ENCODE measurements at places on chromosomes 13 and 19.

DNA sequence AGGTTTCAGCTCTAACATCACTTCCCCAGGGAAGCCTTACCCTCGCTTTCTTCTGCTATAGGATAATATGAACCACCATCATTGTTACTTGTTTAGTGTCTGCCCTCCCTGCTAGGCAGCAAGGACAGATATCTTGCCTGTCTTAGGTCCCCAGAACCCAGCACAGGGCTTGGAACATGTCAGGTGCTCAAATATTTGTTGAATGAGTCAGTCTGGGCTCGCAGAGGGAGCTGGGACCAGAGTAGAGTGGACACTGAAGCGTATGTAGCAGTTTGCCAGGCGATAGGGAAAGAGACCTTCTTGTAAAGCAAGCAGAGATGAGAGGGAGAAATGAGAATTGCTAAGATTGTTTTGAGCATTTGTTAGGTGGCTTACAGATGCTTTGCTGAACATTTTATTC is 11.7 kb downstream of the BCKDHA start:
- DNase-seq, result no peak

GRCh38 chr19:49560358-49560900 is 19.9 kb downstream of the NOSIP start:
- no peak for DNase-seq

- DNase-seq, result no peak
These were observed 34.0 kb upstream of the SPACA7 start for GRCh38 chr13:112341976-112342735.

DNA sequence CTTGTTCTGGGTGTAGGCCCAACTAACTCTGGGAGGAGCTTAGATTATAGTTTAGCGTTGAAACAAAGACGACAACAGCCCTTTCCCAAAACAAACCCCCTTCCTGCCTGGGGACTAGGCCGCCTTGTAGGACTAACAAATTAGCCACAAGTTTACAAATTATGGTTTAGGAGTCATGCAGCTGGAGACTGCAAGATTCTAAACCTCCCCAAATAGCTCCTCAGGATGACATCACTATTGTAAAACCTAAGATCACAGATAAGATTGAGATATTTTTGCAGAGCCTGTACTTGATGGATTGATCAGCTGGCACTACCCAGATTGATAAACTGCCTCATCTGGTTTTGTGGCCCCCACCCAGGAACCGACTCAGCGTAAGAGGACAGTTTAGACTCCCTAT is 2.3 kb upstream of the SLC25A15 start:
- DNase-seq, result no peak

DNA sequence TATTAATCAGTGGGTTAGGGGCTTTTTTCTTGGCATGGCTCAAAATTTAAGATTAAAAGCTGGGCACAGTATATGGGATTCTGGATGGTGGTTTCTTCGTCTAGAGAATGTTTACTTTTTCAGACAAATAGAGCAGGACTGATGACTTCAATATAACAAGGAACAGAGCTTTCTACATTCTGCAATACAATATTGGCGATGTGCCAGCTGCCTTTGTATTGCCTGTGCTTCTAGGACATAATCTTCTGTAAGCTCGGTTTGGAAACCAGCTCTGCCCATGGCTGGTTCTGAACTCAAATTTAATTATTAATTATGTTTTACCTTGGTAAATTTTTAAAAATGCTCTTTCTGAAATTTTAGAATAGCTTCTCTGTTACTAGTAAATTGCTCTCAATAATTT is 139.1 kb upstream of the TRPC4 start:
- DNase-seq, result no peak

- DNase-seq, result no peak
These were observed 29.7 kb upstream of the KL start for GRCh38 chr13:32986552-32986951.

DNA sequence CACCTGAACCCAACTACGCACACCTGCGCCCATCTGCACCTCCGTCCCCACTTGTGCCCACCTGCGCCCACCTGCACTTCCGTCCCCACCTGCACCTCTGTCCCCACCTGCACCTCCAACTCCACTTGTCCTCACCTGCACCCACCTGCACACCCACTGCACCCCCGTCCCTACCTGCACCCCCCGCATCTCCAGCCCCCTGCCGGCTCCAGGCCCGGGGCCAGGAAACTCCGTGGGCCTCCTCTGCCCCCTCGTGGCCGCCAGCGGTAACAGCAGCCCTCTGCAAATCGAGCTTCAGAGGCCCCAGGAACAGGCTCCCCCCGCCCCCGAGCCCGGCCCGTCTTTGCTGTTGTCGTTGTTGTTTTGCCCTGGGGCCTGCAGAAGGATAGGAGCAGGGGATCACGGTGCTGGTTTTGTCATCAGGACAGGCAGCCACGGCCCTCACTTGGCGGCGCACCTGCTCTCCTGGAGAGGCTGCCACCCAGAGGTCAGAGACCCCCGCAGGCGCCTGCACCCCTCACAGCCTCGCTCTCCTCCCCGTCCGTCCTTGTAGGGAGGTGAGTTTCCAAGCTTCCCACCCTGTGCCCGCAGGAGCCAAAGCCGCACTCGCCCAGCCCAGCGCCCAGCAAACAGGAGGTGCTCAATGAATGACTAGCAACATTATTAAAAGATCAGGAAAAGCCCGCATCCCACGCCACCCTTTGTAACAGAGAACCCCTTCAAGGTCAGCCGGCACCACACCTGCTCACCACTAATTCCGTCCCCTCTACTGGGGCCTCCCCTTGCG is 65.4 kb downstream of the GNG7 start:
- DNase-seq, result peak; percentile 54

DNA sequence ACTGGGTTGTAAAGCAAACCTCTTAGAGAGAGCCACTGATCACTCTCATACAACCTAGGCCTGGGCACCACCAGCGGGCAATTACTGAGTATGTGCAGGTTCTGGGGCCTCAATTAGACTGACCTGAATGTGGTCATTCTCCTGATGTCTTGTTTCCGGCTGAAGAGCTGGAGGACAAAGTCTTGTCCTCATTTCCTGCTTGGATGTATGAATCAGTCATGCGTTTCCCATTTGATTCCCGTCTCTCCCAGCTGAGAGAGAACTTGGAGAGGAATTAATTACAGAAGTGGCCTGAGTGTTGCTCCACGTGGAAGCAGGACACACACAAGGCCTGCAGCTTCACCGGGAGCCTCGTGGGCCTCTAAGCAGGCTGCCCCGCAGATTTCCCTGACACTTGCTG is 799.3 kb upstream of the ARGLU1 start:
- DNase-seq, result no peak

- DNase-seq, result no peak
These were observed 109.5 kb downstream of the DNAJC15 start for GRCh38 chr13:43132911-43133310.

DNA sequence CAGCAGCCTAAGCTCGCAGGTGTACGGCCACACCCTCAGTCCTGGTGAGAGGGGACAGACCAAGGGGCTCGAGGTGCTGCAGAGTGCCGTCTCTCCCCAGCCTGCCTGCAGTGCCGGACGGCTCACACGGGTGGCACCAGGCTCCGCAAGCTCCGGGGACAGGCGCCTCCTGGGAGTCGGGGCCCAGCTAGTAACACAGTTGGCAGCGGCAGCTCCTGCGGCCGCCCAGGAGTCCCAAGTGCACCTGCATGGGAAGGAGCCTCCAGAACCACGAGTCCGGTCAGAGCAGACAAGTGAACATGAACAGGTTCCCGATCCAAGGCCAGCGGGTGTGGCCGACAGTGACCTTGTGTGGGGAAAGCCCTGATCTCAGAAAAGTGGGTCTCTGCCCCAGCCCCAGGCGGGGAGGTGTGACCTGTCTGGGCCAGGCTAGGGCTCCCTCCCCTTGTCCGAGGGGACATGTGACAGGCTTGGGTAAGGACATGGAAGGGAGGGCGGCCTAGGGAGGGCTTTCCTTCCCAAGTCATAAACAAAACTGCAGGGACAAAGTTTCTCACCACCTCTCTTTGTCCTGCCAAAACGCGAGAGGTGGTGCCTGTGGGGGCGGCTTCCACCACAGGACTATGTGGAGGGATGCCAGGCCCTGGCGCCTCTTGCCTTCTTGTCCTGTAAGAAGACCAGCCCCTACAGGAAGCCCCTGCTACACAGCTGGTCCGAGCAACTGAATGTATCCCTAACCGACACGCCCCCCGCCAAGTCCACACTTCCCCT is 46.5 kb downstream of the MLLT1 start:
- DNase-seq, result no peak

- no peak for DNase-seq
These were observed 175.5 kb upstream of the SERP2 start for GRCh38 chr13:44197791-44198770.

GRCh38 chr13:50452756-50453155 is 390.7 kb downstream of the DLEU7 start:
- DNase-seq, result no peak

DNA sequence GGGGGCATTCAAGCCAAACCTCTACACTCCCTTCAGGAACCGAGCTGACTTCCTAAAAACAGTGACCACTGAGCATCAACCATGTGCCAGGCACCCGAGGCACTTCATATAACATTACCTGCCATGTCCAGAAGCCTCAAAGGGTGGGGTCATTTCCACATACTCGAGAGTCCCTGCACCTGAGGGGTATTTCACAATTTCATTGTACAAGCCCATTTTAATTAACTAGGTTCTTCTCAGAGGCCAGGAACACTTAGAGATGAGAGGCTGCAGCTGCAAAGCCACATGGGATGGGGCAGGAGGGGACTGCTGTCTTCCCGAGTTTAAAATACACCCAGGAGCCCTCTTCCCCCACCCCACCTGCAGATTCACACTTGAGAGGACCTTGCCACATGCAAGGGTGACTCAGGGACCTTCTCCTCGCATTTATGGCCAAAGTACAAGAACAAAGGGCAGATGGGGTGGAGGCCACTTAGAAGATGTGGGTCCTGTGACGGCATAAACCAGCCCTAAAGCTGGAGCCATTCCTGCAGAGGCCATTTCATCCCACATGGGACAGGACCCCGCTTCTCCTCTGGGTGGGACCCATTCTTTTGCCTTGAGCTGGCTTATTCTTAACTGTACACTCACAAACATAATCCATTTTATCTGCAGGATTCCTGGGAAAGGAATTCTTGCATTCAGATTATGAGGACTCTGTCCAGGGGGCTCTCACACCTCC is 43.9 kb downstream of the RAB20 start:
- DNase-seq, result no peak

DNA sequence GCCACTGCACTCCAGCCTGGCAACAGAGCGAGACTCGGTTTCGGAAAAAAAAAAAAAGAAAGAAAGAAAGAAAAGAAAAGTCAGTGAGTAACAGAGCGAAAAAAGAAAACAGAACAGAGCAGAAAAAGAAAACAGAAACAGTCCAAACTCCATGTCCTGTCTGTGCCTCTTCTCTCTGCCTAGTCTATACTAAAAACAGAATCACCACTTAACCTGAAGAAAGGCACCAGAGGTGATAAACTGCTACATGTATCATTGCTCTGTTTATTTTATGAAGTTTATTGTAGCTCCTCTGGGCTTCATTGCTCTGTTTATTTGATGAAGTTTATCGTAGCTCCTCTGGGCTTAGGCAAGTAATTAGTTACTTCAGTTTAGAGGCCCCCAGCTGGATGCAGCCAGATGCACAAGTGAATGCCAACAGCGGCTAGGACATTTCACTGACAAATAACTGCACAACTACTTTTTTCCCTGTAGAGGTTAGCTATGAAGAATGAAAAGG is 39.2 kb downstream of the TBC1D4 start:
- DNase-seq, result no peak
